ENCODE measurements at places on chromosomes 16 and 17.

DNA sequence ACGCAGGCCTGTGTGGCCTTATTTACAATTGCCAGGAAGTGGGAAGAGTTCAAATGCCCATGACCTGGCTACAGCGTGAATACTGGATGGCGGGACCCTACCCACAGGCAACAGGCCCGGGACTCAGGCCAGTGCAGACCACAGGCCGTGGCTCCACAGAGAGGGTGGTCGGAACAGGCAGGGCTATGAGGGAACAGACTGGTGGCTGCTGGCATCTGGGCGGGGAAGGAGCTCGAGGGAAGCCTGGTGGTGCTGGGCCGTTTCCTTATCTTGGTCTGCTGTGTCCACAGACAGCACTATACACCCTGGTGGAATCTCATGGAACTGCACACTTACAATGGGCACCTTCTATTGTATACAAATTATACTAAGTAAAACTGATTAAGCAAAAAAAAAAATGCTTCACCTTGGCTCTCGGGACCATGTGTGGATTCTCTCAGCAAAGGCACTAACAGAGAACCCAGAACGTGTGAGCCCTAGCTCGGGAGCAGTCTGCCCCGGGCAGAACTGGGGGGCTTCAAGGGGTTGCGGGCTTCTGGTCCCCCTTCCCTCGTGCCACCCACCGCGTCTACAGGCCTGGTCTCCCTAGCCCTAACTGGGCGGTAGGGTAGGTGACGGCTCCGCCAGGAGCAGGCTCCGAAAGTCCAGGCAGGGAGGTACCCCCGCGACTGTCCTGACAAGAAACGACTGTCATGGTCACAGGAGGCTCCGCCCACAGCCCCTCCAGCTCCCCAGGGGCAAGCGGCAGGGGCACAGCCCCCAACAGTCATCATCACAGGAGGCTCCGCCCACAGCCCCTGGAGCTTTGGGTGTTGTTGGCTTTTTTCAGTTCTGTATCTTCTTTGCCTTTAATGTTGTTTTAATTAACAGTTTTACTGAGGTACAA lies 21.8 kb downstream of the CEP131 start:
- DNase-seq = no peak

DNA sequence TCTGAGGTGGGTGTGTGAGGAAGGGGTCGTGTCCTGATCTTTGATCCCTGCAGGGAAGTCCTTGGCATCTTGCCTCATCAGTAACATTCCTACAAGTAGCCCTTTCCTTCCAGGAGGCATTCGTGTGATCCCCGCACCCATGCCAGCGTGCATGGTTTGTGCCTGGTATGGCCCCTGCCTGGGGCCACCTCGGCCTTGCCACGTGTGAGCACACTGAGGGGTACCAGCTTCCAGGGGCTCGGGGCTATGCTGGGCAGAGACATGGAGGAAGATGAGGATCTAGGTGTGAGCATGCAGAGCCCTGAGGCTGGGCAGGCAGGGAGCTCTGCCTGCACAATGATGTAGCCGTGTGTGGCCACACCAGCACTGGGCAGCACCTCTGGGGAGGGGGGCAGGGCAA lies 6.0 kb downstream of the HSD3B7 start:
- DNase-seq = no peak

GRCh38 chr17:46818929-46819859 lies 702 bp upstream of the WNT3 start:
- no peak for DNase-seq

GRCh38 chr16:86640265-86640843 lies 62.0 kb downstream of the FOXL1 start:
- DNase-seq = no peak

DNA sequence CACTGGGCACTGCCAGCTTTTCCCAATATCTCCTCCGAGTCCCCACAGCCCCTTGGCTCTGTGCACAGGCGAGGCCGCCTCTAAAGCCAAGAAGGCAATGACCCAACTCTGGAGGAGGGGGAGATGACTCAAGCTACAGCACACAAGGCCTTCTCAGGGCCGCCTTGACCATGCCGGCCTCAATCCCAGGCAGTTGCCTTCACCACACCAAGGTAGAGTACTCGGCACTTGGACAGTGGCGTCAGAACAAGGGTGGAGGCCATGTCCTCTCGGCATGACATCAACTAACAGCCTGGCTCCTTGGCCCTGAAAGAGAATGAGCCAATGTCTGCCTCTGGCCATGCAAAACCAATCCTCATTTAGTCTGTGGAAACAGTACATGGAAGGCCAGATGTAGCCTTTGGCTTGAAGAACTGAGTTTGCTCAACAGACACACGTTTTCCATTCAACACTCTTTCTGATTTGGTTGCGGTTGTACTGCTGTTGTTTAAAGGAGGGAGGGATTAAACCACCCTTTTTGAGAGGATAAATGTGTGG lies 139.6 kb downstream of the XYLT1 start:
- no peak for DNase-seq

GRCh38 chr17:45043813-45044540 lies 7.5 kb downstream of the DCAKD start:
- DNase-seq = no peak

- DNase-seq = no peak
Observed at GRCh38 chr17:67707442-67707841, 10.3 kb upstream of the NOL11 start.

DNA sequence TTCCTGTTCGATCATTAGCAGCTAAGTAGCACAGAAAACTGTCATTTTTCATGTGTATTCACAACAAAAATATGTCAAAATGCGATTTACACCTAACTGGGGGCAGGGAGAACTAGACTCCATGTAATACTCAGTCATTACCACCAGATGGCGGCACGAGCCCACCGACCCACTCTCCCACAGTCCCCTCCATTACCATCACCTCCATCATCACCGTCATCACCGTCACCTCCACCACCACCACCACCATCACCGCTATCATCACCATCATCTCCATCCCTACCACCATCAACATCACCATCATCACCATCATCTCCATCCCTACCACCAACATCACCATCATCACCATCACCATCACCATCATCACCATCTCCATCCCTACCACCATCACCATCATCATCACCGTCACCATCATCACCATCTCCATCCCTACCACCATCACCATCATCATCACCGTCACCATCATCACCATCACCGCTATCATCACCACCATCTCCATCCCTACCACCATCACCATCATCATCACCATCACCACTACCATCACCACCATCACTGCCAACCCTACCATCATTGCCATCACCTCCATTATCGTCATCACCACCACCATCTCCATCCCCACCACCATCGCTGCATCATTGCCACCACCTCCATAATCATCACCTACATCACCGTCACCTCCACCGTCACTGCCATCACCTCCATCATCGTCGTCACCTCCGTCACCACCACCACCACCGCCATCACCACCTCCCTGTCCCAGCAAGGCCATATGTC lies 14.4 kb downstream of the NDUFAF8 start:
- DNase-seq = no peak

GRCh38 chr17:81539571-81539900 lies 11.4 kb downstream of the FSCN2 start:
- DNase-seq = no peak

DNA sequence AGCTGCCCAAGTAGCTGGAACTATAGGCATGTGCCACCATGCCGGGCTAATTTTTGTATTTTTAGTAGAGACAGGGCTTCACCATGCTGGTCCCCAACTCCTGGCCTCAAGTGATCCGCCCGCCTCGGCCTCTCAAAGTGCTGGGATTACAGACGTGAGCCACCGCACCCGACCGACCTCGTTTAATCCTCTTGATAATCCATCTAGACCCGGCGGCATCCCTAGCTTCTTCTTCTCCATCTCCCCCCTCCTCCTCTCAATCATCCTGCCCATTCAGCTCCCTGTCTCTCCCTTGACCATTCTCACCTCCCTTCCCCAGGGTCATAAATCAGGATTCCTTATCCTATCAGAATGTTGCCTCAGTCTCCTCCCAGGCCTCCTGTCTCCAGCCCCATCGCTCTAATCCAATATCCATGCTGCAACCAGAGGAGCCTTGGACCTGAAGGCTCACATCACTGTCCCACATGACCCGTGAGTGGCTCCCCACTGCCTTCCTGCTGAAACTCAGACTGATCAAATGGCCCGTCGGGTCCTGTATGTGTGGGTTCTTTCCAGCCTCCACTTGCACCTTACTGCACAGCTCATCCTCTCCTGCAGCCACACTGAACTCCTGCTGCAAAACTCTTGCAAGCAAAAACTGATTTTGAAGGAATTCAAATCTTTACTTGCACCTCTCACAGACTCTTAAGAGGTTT lies 74.1 kb upstream of the CDH5 start:
- DNase-seq = no peak

GRCh38 chr17:77439189-77440018 lies 298.6 kb downstream of the SEC14L1 start:
- DNase-seq = no peak

DNA sequence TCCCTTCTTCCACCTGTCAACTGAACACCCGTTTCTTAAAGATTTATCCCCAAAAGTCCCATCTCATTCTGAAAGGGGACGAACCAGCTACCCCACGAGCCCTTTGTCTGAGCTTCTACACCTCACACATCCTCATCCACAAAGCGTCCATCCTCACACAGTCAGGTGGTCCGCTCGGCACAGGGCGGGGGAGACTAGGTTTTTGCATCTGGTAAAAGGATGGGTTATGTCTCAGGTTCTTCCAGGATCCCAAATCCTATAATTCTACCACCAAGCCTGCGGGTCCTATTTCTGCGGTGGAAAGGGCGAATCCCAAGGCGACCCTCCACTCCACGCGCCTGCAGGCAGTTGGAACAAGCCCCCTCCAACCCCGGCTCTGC lies 458 bp downstream of the GFOD2 start:
- no peak for DNase-seq

- no peak for DNase-seq
Observed at GRCh38 chr16:50298591-50299507, 32.5 kb downstream of the ADCY7 start.

DNA sequence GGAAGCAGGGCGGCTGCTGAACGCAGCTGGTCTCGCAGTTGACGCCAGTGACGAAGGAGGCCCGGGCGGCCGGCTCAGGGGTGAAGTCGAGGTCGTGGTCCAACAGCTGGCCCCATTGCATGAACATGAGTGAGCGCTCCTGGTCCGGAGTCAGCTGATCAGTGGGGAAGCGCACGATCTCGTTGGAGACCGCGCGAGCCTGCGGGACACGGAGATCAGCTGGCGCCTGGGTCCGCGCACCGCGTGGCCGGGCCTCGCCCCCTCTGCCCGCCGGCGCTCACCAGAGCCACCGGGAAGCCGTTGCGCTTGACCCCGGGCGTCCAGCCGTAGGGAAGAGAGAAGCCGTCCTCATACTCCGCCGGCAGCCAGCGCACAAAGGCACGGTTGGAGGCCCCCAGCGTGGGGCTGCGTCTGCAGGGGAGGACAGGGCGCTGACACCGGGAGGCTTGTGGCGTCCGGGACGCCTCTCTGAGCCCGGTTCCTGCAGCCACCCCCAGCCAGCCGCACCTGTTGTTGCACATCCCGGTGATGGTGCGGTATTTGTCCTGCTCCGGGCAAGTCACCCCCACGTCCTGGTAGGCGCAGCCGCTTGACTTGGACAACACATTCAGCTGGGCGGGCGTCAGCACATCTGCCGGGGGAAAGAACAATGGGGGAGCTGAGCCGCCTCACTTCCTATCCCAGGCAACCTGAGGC lies 1.6 kb downstream of the MPO start:
- no peak for DNase-seq

DNA sequence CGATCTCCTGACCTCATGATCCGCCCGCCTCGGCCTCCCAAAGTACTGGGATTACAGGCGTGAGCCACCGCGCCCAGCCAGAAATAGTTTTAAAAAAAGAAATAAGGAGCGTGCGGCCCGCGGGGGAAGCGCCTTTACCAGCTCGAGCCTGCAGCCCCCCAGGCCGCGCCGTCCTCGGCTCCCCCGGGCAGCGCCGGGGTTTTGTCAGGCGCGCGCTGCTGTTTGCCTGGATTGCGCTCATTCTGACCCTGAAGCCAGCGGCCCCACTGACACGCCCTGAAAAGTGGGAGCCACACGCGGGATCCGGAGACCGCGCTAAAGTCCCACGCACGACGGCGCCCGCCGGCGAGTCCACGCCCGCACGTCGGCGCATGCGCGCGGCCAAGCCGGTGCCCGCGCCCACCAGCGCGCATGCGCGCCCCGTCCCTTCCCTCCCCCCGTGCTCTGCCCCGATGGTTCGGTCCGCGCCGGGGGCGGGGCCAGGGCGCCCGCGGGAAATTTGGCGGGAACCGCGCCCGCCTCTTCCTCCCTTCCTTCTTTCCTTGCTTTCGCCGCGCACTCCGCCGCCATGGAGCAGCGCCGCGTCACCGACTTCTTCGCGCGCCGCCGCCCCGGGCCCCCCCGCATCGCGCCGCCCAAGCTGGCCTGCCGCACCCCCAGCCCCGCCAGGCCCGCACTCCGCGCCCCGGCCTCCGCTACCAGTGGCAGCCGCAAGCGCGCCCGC lies at the start of gene CDT1:
CDT1 (plus strand) TSS at position 526 of the 724 bp plus-strand sequence; CDS start at position 569, 43 bp downstream.
- DNase-seq = no peak

DNA sequence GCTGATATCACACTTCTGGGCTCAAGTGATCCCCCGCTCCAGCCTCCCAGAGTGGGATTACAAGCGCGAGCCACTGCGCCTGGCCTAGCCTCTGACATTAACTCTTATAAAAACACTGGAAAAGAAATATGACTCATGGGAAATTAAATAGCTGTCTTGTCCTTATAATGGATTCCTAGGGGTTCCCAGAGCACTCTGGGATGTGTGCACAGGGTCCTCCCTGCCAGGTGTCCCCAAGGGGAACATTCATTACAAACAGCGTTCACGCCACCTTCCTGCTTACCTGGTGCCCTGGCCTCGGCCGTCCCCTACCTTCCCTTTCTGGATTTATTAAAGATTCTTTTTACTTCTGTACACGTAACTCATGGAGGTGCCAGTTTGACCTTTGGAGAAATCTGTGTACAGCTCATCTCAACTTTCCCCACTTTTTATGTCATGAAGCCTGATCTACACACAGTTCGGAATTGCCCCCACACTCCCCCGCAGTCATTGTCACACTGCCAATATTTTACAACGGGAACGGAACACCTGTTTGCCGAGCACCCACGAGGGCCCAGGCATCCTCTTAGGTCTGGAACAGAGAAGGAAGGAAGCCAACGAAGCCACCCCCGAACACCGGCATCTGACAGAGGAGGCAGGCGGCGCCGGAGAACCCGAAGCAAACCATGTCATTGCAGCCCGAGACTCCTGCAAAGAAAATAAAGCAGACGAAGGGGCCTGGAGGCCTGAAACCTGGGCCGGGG lies 39.7 kb upstream of the MEAK7 start:
- DNase-seq = no peak

Data from cortex of kidney (tissue), 1 donor.